WTC11 (cell line): ENCODE measurements at places on chromosomes 13 and 19.

- no peak for DNase-seq
Measured at GRCh38 chr13:74920920-74921319, 561.0 kb downstream of the TBC1D4 start.

DNA sequence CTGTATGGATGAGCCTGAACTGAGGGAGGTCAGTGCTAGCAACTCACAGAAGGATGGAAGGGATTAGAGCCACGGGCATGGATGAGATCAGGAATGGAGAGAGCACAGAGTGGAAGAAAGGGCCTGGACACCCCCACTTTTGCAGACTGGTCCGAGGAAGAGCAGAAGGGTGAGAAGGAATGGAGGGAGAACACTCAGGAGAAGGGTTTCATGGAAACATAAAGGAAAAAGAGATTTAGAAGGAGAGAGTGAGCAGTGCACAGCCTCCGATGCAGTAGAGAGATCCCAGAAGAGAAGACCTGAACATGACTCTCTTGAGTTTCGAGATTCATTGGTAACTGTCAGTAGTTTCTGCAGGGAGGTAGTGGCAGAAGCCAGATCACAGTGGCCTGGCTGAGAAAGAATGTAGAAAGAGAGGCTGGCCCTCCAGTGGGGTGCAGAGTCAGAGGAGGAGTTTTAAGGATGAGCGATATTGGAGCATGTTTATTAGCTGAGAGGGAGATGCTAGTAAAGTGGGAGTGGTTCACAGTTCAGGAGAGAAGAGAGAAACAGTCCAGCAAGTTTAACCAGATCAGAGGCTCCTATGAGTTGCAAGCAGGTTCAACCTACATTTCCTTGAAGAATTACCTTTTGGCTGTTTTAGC is 108.9 kb downstream of the ZAR1L start:
- DNase-seq, result no peak

GRCh38 chr13:33034882-33035520 is 18.8 kb downstream of the KL start:
- no peak for DNase-seq

GRCh38 chr13:98307463-98308085 is 130.5 kb upstream of the RNF113B start:
- DNase-seq, result no peak

GRCh38 chr19:10431943-10432735 is 11.8 kb downstream of the PDE4A start:
- peak; percentile 64 for DNase-seq

DNA sequence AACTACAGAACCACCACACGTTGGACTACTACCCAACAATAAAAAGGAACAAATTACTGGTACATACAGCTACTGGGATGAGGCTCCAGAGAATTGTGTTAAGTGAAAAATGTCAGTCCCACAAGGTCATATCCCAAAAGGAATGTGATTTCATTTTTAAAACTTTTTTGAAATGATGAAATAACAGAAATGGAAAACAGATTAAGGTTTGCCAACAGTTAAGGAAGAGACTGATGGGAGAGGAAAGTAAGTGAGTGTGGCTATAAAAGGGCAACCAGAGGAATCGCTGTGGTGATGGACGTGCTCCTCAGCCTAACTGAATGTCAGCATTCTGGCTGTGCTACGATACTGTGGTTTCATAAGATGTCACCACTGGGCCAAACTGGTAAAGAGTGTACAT is 512.8 kb downstream of the UQCRFS1 start:
- no peak for DNase-seq

DNA sequence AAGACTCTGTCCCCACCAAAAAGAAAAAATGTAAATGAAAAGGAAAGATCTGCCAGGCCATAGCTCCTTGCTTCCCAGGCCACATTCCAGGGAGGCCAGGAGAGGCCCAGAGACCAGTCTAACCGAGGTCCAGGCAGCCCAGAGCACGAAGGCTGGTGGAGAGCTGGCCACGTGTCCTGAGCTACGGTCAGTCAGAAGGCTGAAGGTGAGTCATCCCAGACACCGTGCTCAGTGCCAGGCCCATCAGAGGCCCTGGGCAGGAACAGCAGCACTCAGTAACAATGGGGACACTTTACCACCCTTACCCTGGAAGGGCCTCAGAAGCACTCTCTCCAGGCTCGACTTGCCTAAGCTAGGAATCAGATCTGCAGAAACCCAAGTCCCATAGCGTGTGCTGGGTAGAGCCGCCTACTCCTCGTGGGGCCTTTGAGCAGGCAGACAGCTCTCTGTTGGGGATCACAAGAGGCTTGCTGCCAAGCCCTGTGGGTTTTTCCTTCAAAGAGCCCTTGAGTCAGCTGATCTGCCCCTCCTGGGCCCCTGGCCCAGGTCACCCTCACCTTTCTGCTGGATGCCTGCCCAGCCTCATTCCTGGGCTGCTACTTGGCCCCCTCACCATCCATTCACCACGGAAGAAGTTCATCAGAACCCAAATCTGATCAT is 11.6 kb upstream of the DNMT1 start:
- no peak for DNase-seq

- DNase-seq, result no peak
Measured at GRCh38 chr13:25463496-25463895, 91.7 kb downstream of the ATP8A2 start.

DNA sequence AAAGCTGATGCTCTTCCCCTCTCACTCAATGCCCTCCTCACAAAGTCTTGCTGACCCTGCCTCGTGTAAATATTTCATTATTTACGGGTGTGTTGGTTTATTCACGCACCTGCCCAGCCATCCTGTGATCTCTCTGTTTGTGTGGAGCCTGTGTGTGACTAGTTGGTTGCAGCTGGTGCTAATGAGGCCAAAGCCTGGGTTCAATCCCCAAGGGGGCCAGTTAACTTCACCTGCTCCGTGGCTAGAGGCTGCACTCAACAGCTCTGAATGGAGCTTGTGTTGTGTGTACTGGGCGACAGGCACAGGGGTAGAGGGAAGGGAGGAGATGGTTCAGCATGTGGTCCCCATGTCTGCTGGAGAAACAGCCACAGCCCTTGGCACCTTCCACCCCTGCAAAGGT is 109.5 kb downstream of the DNAJC15 start:
- no peak for DNase-seq

DNA sequence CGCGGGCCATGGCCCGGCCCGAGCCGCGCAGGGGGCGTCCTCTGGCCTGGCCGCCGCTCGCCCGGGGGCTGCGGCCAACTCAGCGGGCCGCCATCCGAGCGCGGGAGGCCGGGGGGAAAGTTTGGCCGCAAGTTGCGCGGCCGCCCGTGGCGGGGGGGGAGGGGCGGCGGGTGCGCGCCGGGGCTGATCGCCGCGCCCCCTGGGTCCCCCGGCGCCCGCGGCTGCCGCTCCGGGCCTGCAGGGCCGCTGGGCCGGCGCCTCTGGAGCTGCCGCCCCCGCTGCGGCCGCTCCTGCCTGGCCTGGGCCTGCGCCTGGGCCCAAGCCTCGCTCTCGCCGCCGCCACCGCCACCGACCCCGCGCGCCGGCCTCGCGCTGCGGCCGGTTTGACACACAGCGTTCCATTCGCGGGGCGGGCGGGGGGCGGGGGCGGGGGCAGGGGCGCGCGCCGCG is at the start of gene NR2F6:
Gene NR2F6 (minus strand): TSS at position 385 of the 450 bp plus-strand sequence. CDS start 699 bp downstream, outside the sequence.
- no peak for DNase-seq

GRCh38 chr13:92136449-92137155 is 738.2 kb downstream of the GPC5 start:
- no peak for DNase-seq

DNA sequence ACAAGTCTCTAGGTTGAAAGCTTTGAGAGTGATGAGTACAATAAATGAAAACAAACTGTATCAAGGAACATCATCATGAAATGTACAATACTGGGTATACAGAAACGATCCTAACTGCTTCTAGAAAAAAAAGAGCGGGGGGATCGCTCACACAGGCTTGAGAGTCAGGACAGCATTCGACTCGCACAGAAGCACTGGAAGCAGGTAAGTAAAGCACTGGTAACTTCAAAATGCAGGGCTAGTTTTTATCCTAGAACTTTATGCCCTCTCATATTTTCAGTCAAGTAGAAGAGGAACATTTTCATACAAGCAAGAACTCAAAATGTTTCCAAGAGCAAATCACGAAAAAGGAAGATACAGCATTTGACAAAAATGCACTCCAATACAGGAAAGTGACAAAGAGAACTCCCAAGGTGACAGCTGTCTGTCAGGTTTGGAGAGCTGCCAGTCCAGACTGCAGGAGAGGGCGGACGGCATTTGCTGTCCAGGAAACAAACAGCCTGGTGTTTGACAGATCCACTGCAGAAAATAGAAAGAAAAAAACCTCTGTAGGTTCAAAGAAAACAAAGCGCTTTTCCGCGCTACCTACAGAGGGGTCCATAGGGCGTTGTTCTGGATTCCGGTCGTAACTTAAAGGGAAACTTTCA is 58.2 kb upstream of the XPO4 start:
- DNase-seq, result no peak

- peak; percentile 73 for DNase-seq
Measured at GRCh38 chr19:48480183-48480557, 11.0 kb downstream of the CYTH2 start.

DNA sequence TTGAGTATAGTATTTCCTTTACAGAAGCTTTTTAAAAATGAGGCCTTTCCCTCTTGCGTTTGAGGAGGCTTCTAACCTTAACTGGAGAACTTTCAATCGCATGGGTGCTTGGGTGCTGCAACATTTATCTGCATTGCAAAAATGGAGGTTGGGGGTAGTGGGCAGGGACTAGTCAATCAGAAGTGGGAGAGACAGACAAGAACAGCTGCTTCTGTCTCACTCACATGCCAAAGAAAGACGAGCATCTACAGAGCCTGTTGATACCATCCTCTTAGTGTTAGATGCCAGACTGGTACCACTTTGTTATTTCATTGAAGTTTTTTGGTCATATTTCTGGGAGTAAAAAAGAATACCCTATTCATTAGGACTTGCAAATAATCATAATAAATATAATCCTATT is 1292.2 kb downstream of the UQCRFS1 start:
- DNase-seq, result no peak

- DNase-seq, result no peak
Measured at GRCh38 chr13:41216160-41216559, 21.8 kb upstream of the KBTBD7 start.

DNA sequence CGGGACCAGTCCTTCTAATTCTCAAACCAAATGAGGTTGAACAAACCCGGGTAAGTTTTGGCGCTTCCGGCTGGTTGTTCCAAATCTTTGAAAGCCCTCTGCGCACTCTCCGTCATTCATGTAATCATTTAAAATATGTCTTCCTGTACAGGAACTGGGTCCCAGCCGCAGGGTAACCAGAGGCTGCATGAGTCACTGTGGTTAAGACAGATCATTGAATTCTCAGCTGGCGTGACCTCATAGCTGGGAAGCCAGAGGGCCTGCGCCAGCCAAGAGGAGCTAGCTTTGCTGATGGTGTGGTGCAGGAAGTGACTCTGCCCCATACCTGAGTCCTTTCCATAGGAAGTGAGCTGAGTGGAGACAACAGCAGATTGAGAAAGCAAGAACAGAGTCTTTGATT is 135.2 kb downstream of the TSHZ3 start:
- no peak for DNase-seq

DNA sequence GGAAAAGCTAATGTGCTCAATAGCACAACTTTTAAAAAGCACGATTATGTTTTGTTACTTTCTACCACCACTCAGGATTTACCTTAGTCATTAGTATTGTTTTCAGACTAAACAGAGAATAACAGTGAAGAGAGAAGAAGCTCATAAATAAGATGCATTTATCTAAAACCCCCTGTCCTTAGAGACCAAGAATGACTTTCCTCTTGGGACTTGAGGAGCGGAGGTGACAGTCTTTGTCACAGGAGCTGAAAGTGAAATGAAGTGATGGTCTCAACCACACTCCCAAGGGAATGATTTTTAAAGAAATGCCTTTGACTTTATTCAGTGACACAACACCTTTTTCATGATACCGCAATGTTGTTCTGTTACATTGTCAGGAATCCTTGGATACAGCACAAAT is 190.6 kb upstream of the NBEA start:
- DNase-seq, result no peak

GRCh38 chr19:30150626-30151025 is 208.6 kb downstream of the URI1 start:
- no peak for DNase-seq

- DNase-seq, result no peak
Measured at GRCh38 chr13:73228546-73228945, 169.7 kb downstream of the KLF5 start.

DNA sequence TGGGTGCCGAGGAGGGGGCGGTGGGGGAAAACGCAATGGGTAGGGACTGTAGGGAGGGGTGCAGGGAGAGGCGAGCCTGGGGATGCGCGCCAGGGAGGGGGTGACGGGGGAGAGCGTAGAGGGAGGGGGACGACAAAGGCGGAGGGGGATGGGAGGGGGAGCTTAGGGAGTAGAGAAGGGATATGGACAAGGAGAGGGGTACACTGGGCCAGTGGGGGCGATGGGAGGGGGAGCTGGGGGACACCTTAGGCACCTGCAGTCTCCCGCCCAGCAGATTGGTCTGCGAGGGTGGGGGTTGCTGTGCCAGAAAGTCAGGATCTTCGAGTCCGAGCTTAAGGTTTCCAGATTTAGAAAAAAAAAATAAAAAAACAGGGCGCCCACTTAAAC is 15.7 kb downstream of the CCDC124 start:
- peak; percentile 71 for DNase-seq

GRCh38 chr19:29683009-29683408 is 17.7 kb downstream of the PLEKHF1 start:
- DNase-seq, result no peak

- DNase-seq, result no peak
Measured at GRCh38 chr19:46226438-46226973, 3.0 kb upstream of the IGFL1 start.

GRCh38 chr13:51244637-51245405 is 22.6 kb downstream of the FAM124A start:
- peak; percentile 64 for DNase-seq

DNA sequence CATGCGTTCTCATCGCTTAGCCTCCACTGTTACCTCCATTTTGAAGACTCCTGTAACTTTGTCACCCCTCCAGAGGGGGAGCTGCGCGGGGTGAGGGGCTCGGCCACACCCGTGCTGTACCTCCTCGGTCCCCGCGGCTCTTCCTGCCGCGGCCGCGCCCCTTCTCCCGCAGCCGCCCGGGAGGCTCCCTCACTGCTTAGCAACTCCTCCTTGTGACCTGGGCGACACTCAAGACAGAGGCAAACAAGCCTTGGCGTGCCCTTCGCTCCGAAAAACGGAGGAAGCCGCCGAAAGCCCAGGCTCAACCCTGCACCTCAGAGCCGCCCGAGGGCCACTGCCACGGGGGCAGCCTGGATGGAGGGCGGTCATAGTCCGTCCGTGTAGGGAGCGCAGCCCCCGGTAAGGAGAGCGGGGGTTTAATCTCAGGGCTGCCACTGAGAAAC is 494.3 kb downstream of the FOXO1 start:
- DNase-seq, result peak; percentile 63
